Heart right ventricle (tissue), 16 donors: ENCODE measurements at places on chromosomes 16 and 17. TPM values are rescaled to one million over a fixed set of nuclear protein-coding genes. Genes with fewer than 3 reads are reported as not detected.

DNA sequence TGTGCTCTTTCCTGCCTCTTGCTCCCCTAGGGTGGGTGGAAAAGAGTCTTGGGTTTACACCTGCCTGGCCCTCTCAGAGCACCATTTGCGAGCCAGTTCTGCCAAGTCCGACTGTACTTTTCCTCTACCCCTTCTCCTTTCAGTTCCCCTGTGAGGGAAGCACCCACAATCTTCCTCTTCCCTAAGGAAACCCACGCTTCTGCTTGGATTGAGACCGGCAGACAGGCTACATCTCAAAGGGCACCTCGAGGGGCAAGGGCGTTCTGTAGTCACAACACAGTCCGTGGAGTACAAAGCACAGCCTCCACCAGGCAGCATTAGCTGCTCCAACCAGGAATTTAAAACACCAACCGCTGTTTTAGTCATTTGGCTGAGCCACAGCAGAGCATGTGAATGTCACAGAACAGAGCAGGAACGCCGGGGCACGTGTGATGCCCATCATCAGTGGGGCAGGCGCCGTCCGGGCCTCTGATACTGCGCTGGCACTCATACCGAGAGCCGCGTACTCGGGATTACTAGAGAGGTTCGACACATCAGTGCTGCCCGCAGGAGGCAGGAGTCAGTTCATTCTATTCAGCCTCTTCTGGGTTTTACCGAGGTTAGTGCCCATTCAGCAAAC lies 13.7 kb upstream of the MNT start:
- peaks cover 35% of the 10 kb centered on the region for H3K4me1 ChIP-seq
- DNase-seq: no peak
- no peak overlapping the region for H3K27ac ChIP-seq
- peaks cover 33% of the 10 kb centered on the region for H3K36me3 ChIP-seq
- no peak overlapping the region for H3K4me3 ChIP-seq
- H3K27me3 ChIP-seq: no peaks in the 10 kb centered on the region

DNA sequence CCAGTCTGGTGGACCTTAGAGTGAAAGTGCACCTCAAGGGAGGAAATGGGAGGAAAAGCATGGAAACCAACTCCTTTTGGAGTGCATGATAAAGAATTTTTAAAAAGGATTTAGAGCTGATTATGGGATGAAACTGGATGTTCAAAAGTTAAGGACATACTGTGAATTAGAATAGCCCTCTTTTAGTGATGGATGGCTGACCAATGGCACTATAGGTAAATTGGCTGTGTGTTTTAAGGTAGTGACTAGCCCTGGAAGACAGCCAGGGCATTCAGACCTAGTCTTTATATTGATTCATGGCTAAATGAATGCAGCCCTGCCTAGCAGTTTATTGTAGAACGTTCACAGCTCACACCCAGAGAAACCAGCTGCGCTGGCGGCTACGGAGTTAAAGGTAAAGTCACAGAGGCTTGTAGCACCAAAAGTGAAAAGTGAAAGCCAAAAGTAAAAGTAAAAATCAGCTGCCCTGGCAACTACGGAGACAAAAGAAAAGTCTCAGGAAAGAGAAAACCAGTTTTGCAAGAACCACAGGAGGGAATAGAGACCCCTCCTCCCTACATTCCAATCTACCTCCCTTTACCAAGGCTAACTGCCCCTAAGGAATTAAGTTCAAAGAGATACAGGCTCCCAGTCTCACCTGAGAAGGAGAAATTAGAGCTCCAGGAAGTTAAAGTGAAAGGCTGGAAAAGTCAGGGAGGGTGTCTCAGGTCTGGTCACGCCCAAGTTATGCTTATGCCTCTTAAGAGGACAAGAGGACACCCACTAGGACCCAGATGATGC lies 21.8 kb downstream of the ACSM1 start:
- H3K27ac ChIP-seq: peak overlapping the region; percentile 71
- DNase-seq: no peak
- peaks cover 40% of the 10 kb centered on the region for H3K4me1 ChIP-seq
- peak overlapping the region; percentile 50 for H3K4me3 ChIP-seq
- no peaks in the 10 kb centered on the region for H3K27me3 ChIP-seq

The CCDC200 gene
- total RNA-seq: not detected

DNA sequence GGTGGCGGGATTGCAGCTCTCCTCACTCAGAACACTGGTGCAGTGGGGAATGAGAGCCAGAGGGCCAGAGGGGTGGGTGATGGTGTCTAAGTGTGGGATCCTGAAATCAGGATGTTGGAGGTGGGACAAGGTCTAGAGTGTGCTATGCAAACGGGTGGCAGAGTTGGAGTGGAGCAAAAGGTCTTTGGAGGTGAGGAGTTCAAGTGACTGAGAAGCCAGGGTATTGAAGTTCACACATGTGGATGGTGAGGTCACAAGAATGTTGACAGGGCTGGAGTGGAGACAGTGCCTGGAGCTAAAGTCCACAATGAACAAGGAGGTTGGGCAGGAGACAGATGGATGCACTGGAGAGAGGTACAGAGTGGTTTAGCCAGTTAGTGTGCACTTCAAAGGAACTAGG lies 38.3 kb upstream of the MAP3K14 start:
- peaks cover 8% of the 10 kb centered on the region for H3K4me1 ChIP-seq
- DNase-seq: no peak
- H3K27ac ChIP-seq: no peak overlapping the region
- H3K4me3 ChIP-seq: no peak overlapping the region
- H3K27me3 ChIP-seq: no peaks in the 10 kb centered on the region
- no peaks in the 10 kb centered on the region for H3K36me3 ChIP-seq

DNA sequence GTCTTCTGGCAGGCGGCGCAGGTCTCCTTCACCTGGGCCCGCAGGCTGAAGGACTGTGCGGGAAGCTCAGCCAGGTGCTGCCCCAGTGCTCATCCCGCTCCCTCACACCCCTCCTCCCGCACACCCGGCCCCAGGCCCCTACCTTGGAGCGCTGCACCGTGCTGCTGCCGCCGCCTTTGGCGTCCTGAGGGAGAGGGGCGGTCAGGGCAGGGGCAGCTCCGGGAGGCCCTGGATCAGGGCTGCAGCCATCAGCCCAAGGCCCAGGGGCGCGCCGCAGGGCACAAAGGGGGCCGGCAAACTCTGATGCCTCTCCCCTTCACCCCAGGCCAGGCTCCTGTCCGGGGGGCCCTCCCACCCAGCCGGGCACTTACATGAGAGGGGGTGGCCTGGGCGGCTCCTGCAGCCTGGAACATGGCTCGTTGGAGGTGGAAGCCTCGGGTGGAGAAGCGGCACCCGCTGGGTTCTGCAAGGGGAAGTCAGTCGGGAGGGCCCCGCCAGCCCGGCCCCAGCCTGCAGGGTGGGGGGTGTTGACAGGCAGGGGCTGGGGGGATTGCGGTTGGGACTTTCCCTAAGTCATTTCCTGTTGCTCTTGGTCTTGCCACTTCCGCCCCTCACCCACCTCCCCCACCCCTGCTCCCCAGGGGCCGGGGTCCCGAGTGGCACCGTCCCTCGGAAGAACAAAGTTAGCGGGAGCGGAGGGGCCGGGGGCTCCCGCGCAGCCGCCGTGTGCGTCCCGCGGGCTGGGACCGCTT lies 863 bp downstream of the LIMD2 start:
- H3K4me3 ChIP-seq: peak overlapping the region; percentile 65
- peaks cover 59% of the 10 kb centered on the region for H3K36me3 ChIP-seq
- peak overlapping the region; percentile 95 for H3K27ac ChIP-seq
- peak; percentile 55 for DNase-seq

DNA sequence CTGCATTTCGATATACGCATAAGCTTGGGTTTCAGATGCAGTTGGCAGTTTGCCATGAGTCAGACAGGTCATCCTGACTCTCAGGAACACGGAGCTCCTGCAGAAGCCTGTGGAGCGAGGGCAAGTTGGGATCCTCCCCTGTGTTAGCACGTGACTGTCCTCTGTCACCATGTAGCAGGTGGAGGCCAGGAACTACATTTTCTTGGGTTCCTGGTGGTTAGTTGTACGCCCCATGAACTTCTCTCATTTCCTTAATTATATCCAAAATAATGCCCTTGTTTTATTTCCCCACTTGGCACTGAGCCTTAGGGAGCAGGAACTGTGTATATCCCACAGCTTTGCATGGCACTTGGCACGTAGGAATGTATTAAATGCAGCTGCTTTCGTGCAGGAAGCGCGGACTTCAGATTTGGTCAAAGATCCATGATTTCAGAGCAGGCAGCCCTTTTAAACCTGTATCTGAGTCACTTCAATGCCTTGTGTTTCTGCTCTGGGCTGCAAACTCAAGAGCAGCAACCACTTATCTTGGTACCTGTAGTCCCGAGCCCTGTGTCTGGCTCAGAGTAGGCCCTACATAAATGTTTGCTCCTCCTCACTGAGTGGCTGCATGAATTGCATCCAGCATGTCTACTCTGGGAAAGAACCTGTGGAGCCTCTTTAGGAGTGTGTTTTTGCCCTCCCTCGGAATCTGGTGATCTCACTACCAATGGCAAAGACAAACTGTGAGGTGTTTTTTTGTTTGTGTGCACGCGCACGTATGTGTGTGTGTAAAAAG lies 428.4 kb downstream of the MAF start:
- no peaks in the 10 kb centered on the region for H3K27me3 ChIP-seq
- no peak overlapping the region for H3K27ac ChIP-seq
- H3K36me3 ChIP-seq: no peaks in the 10 kb centered on the region
- no peak for DNase-seq

The FBXO39 gene
- not detected for total RNA-seq

GRCh38 chr16:80174416-80174815 lies 366.4 kb upstream of the DYNLRB2 start:
- H3K36me3 ChIP-seq: no peaks in the 10 kb centered on the region
- no peak for DNase-seq
- H3K4me3 ChIP-seq: no peak overlapping the region
- H3K27ac ChIP-seq: no peak overlapping the region

GRCh38 chr17:72614476-72614870 lies 478.0 kb downstream of the SLC39A11 start:
- no peaks in the 10 kb centered on the region for H3K4me1 ChIP-seq
- H3K27me3 ChIP-seq: peaks cover 49% of the 10 kb centered on the region
- no peak overlapping the region for H3K27ac ChIP-seq
- H3K4me3 ChIP-seq: no peak overlapping the region
- H3K36me3 ChIP-seq: no peaks in the 10 kb centered on the region

DNA sequence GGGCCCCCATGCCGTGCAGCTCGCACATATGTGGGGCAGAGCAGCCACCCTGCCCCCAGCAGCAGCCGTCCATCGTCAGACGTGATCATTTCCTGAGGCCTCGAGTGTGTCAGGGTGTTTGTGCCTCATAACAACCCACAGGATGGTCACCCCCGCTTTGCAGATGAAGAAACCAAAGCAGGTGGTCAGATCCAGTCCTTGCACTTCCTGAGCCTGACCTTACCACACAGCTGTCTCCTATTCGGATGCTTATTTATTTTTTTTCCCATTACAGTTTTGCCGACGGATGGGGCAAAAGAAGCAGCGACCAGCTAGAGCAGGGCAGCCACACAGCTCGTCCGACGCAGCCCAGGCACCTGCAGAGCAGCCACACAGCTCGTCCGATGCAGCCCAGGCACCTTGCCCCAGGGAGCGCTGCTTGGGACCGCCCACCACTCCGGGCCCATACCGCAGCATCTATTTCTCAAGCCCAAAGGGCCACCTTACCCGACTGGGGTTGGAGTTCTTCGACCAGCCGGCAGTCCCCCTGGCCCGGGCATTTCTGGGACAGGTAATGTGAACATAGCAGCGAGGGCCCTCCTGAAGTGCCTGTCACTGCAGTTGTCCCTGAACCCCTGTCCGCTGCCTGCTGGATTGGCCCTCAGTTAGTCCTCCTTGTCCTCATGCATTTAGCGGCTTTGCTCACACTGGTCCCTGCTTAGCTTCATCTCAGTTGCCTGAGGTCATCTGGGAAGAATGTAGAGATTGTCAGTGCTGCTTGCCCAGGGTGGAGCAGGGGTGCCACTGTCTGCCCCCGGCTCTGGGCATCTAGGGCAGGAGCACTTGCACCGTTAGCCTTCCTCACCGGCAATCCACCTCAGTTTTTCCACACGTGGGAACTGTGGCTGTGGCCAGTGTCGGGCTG lies 1.4 kb downstream of the MPG start:
- H3K4me1 ChIP-seq: peaks cover 38% of the 10 kb centered on the region
- H3K27me3 ChIP-seq: no peaks in the 10 kb centered on the region
- peaks cover 32% of the 10 kb centered on the region for H3K36me3 ChIP-seq
- DNase-seq: no peak
